ENCODE measurements at places on chromosomes 6 and 20. TPM values are rescaled to one million over a fixed set of nuclear protein-coding genes. Genes with fewer than 3 reads are reported as not detected.

The SLC4A11 gene
- 11.3 TPM for total RNA-seq

The PHF20 gene
- 28.1 TPM for total RNA-seq

The OTOR gene
- not detected for total RNA-seq

The BMP7 gene
- not detected for total RNA-seq

The DEF6 gene
- 28.7 TPM for total RNA-seq

All from foreskin keratinocyte (primary cell).